Effector CD8-positive, alpha-beta T cell (primary cell): ENCODE measurements at places on chromosomes 7 and 10.

- DNase-seq = no peak
These were observed 103.1 kb downstream of the MGMT start for GRCh38 chr10:129570185-129570584.

- no peak for DNase-seq
These were observed 68.6 kb upstream of the EFCAB10 start for GRCh38 chr7:105649727-105650381.

DNA sequence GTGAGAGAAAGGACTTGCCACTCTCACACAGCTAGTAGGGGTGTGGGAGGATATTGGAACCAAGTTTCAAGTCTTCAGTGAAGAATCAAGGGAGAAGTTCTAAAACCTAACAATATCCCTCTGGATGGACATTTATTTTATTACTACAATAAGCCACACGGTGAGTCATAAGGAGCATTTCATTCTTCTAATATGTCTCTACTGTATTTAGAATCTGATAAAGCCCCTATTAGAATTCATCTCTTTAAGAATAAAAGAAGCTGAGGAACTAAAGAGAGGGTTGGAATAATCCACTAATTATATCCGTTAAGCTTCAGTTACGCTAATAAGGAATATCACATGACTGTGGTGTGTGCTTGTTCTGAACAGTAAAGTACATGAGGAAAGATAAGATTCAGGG, 40.9 kb upstream of the ATRNL1 start:
- DNase-seq = no peak

DNA sequence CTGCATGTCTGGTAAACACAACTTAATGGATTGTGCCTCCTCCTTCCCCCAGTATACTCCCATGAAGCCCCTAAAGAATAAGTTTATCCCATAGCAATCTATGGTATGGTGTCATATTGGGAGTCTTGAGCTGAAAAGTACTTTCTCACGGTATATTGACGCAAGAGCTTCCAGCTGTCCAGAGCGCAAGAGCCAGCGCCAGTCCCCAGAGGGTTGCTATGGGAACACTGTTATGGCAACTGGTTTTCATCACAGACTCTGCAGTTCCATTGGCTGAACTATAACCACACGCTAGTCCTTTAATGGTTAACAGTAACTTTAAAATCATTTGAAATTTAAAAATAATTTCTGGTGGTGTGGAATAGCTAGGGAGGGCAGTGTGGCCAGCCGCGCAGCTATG, 46.9 kb downstream of the PRPF18 start:
- no peak for DNase-seq

- DNase-seq = no peak
These were observed 675.2 kb downstream of the PHTF2 start for GRCh38 chr7:78473571-78474301.

DNA sequence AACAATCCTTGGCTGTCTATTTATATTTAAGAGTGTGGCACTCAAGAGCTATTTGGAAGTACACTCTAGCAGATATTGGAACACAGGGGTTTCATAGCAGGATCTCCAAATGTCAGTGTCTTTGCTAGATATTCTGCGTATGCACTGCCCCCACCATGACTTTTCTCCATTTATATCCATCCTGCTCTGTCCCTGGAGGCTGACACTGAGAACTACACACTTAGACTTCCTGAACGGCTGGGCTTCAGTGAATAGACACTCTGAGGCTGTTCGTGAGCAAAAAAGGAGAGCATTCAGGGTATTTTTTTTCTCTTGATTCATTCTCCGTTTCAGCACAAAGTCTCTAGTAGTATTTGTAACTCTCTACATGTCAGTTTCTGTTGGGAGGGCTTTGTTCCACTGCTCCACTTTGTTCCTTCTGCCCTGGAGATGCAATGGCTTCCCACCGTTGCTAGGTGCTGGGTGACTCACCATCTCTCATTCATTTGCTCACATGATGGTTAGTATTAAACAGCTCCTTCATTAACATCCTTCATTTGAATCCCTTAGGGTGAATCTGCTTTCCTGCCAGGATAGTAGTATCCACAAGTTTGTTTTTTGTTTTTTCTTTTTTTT, 155.9 kb upstream of the SLC13A1 start:
- no peak for DNase-seq

GRCh38 chr10:127242914-127243313, 46.5 kb upstream of the INSYN2A start:
- no peak for DNase-seq

- DNase-seq = no peak
These were observed 424.9 kb downstream of the CALN1 start for GRCh38 chr7:71987200-71987767.

DNA sequence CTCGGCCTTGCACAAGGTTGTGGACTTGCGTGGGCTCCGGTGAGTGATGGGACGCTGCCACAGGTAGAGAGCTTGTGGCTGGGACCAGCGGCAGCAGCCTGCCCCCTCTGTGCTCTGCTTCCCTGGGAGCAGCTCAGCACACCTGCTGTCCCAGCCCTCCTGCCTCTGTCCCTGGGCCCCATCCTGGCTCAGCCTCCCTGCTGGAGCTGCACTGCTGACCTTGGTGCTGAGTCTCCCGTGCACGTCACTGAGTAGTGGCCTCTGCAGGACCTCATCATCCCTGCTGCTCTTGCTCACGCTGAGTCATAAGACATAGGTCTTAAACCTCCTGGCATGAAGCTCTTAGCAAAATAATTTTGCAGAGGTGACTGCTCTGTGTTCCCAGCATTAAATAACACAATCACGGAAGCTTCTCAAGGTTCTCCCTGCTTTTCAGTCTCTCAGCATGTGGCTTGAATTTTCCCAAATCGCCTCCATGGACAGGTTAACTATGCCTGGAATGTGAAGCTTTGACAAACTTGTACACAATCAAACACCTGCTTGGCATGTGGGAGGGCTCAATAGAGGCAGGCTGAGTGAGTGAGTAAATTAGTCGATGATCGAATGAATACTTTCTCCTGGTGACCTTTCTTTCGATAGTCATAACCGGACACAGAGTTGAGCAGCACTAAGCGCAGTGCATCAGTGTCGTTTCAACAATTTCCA, 63.8 kb upstream of the NPS start:
- no peak for DNase-seq

DNA sequence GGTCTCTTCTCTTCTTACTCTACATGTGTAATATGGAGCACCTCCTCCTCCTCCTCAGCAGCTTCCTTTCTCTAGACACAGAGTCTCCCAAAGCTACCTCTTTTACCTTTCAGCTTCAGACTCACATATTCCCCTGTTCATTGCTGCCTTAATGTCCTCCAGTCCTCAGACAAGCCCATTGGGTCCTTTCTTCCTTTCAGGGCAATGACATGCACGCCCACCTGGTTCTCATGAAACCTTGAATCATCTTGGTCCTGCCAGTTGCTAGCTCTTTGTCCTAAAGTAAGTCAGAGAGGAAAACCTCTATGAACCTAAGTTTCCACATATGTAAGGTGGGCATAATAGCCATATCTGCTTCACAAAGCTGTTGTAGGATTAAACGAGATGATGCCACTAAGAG, 227.0 kb downstream of the RPS24 start:
- DNase-seq = no peak

GRCh38 chr10:72622271-72622670, 3.6 kb downstream of the MICU1 start:
- no peak for DNase-seq

GRCh38 chr7:1663223-1663622, 6.9 kb upstream of the ELFN1 start:
- DNase-seq = no peak

DNA sequence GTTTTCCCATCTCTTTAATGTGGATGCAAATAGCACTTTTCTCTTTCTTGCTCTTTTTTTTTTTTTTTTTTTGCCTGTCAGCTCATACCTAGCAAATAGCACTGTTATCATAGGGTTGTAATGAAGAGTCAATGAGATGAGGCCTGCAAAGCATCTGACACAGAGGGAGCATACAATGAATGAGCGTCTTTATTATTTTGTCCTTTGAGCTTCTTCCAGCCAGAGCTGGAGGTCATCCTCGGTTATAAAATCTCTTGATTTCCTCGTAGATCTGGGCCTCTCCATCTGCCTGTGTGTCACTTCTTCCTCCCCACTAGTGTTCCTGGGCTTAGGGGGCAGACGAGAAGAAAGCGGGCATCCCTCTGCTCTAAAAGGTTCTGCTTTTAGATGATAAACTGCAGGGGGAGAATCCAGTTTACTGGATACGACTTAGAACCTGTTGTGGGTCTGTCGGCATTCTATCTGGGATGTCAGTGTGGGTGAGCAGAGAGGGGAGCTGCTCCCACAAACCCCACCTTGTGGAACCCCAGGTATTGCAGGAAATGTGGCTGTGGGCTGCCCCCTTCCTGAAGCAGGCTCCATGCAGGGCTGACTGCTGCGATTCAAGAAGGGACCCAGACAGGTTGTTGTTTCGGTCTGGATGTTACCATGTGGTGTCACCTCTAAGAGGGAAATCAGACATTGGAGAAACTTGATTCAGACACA, 135.8 kb upstream of the GPR26 start:
- no peak for DNase-seq

GRCh38 chr10:131858118-131858515, 42.7 kb upstream of the PPP2R2D start:
- DNase-seq = no peak

GRCh38 chr7:128708235-128708634, 30.9 kb upstream of the CALU start:
- DNase-seq = no peak

- no peak for DNase-seq
These were observed 25.9 kb downstream of the HSPB1 start for GRCh38 chr7:76328389-76328788.

- DNase-seq = no peak
These were observed 26.8 kb downstream of the ELFN1 start for GRCh38 chr7:1696671-1697498.

GRCh38 chr7:11751807-11752389, 80.1 kb downstream of the THSD7A start:
- no peak for DNase-seq

GRCh38 chr7:124764847-124765400, 668 bp downstream of the GPR37 start:
- DNase-seq = no peak

DNA sequence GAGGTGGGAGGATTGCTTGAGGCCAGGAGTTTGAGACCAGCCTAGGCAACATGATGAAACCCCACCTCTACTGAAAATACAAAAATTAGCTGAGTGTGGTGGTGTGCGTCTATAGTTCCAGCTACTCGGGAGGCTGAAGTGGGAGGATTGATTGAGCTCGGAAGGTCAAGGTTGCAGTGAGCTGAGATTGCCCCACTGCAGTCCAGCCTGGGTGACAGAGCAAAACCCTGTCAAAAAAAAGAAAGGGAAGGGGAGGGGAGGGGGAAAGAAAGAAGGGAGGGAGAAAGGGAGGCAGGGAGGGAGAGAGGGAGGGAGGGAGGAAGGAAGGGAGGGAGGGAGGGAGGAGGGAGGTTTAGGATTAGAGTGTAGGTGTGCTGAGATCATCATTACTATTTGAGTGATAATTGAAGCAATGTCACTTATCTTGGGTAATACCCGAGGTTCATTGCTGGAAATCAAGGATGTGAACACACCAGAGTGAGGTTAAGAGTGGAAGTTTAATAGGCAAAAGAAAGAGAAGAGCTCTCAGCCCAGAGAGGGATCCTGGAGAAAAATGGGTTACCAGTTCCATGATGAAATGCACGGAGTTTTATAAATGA, 27.6 kb downstream of the VCL start:
- DNase-seq = no peak

DNA sequence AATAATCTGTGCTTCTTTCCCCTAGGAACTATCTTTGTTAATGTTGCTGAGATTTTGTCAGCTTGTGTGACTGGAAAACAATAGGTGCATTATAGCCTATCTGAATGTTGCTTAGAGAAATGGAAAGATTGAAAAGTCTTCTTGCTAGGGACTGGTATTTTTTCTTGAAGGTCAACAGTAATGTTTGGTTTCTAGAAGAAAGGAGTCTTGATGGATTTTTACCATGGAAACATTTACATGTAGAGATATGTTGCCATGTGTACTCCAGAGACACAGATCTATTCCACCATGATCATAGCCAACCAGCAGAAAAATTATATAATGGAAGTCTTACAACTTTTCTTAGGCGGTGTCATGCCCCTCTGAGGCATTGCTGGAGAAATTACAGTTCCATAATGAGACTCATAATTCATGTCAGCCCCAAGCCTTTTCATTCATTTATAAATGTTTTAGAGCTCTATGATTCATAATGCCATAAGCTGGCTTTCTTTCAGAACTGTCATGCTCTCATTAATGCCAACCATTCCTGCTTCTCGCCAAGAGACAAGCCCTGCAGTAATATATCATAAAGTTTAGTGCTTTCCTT, 175.1 kb upstream of the PTPRZ1 start:
- no peak for DNase-seq

DNA sequence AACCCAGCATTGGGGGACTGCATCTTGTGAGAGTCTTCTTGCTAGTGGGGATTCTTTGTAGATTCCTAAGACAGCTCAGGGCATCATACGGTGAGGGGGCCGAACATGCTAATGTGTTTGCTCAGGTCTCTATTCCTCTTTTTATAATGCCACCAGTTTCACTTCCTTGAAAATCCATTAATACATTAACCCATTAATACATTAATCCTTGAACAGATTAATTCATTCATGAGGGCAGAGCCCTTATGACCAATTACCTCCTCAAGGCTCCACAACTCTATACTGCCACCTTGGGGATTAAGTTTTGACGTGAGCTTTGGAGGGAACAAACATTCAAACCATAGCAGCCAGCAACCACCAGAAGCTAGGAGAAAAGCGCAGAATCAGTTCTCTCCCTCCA, 67.2 kb upstream of the POT1 start:
- DNase-seq = no peak

DNA sequence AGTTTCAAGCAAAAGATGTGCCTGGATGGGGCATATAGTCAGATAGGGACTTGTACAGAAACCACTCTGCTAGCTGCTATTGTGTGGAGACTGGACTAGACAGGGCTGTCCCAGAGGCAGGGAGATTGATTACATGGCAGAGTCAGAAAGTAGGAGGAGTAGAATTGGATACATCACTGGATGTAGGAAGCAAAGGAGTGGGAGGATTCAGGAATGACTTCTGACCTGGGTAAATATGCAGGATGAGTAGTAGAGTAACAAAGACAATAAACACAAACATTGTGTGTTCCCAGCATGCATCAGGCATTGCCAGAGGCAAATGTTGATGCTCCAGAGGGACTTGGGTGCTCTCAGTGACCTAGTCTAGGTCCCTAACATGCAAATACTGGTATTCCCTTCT, 30.9 kb upstream of the MAT1A start:
- no peak for DNase-seq

DNA sequence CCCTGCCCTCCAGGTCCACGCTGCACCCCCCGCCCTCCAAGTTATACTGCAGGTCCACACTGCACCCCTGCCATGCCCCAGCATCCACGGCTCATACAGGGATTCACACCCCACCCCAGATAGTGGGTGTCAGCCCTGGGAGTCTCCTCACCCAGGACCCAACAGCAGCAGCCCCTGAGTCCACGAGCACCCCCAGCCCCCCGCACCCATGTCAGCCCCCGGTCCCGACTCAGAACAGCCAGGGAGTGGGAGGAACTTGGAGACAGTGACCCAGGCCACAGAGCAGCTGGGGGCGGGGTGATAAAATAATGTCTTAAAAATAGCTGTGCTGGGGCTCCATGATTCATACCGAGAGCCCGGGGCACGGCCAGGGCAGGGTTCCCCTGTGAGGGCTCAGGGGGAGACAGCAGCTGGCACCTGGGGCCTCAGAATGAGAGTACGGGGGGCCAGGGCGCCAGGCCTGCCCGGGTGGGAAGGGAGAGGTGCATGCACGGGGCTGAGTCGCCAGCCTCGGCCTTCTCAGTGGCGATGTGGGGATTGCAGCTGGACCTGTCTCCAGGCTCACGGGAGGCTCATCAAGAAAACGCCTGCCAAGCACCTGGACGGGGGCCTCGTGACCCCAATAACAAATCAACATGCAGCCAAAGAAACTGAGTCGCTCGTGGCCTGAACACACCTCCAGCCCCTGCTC, 29.8 kb downstream of the ADAP1 start:
- no peak for DNase-seq

GRCh38 chr7:148540041-148540738, 50.4 kb upstream of the C7orf33 start:
- no peak for DNase-seq
